Mononuclear cell (primary cell): ENCODE measurements at places on chromosomes 7 and 10. TPM values are rescaled to one million over a fixed set of nuclear protein-coding genes. Genes with fewer than 3 reads are reported as not detected.

TMEM176B gene
- total RNA-seq = 4.7 TPM

CCDC172 gene
- total RNA-seq = not detected

WDFY4 gene
- 28.9 TPM for total RNA-seq

ADIRF gene
- total RNA-seq = not detected

CPA2 gene
- not detected for total RNA-seq

GPAM gene
- 3.5 TPM for total RNA-seq

CNTNAP2 gene
- 1.0 TPM for total RNA-seq

ANKRD1 gene
- total RNA-seq = not detected

VSTM2A gene
- total RNA-seq = not detected

ZCCHC24 gene
- total RNA-seq = 4.0 TPM

PRPS1L1 gene
- 0.31 TPM for total RNA-seq

IDI2 gene
- total RNA-seq = not detected

GRID2IP gene
- 0.21 TPM for total RNA-seq

RBP4 gene
- not detected for total RNA-seq

SFRP4 gene
- not detected for total RNA-seq

NEUROD6 gene
- not detected for total RNA-seq

MCM10 gene
- 0.42 TPM for total RNA-seq

TAS2R41 gene
- 2.0 TPM for total RNA-seq

HMX3 gene
- not detected for total RNA-seq

C10orf53 gene
- not detected for total RNA-seq

CLCN1 gene
- 0.21 TPM for total RNA-seq

TMEM213 gene
- total RNA-seq = not detected

FAM13C gene
- not detected for total RNA-seq

OR2A1 gene
- total RNA-seq = not detected

LLCFC1 gene
- not detected for total RNA-seq

ABCB4 gene
- total RNA-seq = 7.2 TPM
